Activated CD4-positive, alpha-beta T cell treated with anti-CD3 and anti-CD28 coated beads for 24 hours (primary cell): ENCODE measurements at places on chromosomes 1 and 21.
A peak's percentile ranks its signal among the peaks of the same experiment; 100 is the strongest.

GRCh38 chr1:76857973-76858372 is 9.3 kb upstream of the ST6GALNAC5 start:
- no peak for DNase-seq

DNA sequence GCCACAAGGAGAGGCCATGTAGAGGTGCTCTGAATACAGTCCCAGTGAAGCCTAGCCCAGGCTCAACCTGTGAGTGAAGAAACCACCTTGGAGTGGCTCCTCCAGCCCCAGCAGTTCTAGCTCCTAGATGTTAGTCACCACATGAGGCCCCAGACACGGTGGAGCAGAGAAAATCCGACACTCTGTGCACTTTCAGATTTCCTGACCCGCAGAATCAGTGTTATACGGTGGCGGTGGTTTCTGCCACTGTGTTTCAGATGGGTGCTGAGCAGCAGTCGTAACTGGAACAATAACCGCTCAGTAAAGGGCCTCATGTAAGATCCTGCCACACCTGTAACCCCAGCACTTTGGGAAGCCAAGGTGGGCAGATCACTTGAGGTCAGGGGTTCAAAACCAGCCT is 36.1 kb upstream of the ZBTB8A start:
- no peak for DNase-seq

GRCh38 chr1:108841703-108842102 is 15.2 kb downstream of the AKNAD1 start:
- DNase-seq, result no peak

DNA sequence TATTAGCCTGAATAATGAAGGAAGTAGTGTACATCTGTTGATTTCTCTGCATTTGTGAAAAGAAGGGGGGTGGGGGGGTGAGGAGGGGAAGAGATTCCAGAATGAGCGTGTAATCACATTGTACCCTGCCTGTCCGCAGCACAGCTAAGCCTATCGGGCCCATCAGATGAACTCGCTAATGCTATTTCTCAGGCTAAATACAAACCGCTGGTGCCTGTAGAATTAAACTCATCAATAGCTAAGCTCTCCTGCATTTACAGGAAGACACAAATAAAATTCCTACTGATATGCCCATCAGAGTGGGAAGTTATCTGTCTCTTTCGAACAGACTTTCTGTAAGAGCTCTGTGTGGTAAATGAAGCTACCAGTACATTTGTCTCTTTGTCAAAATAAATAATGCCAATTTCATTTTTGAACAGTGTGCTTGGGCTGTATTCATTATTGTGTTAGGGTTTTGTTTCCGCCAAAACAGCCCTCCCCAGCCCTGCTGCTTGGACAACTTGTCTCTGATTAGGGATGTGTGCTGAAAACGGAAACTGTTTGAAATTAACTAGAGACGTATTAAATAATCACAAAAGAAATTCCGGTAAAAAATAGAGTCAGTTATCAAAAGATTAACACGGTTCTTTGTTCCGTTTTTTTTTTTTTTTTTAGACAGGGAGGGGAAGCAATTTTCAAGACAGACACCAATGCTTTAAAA is 305.4 kb downstream of the TTLL7 start:
- DNase-seq, result no peak

GRCh38 chr1:175714350-175714749 is 29.0 kb downstream of the TNR start:
- DNase-seq, result no peak

GRCh38 chr21:35651196-35651595 is 409.1 kb downstream of the SETD4 start:
- DNase-seq, result no peak

GRCh38 chr1:153217212-153217611 is at the start of gene PRR9:
PRR9 (plus strand) TSS chr1:153217584; CDS start chr1:153218145, 561 bp downstream.
- DNase-seq, result no peak

DNA sequence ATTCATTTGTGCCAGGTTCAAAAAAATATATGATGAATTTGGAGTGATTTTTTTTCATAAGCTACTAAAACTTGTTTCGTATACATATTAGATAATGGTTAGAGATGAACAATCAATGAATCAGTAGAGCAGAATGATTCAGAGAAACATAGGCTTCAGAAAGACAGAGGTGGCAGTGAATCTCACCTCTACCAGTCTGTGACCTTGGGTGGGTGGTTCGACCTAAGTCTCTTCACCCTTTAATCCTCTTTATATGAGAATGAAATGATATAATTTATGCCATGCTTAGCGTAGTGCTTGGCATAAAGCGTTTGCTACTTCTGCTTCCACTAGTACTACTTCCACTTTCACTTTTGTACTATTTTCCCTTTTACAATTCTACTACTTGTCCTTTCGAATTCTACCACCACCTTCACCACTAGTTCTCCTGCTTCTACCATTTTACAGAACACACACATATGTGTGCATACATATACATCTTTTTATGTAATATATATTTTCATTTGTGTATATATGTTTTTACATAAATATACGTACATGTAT is 45.1 kb downstream of the FYB2 start:
- DNase-seq, result no peak

DNA sequence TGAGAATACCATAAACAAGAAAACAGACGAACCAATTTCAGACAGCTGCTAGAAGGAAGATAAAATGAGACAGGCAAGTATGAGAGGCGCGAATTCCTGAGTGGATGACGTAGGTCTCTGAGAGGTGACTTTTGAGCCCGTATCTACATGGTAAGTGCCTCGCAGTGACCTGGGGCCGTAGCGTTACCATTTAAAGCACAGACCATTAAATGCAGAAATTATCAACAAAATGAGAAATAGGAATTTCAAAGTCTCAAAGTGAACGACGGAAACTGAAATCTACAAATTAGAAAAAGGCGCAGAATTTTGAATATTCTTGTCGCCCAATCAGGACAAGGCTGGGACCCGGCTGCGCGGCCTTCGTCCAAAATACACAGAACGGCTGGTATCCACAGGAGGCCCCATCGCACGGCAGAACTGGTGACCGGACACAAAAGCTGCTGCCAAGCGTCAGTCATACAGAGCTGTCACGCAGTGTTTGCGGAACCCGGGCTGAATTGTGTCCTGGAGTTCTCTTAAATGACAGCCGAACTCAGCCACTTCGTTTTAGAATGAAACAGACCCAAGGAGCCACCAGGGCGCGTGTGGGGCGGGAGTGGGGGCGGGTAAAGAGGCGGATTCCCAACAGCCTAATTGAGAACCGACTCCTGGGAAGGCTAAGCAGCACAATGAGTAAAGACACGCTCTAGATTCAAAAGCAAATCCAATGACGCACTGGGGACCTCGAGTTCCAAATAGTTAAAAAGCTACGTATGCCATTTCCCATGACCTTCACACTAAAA is 13.8 kb upstream of the BOLA1 start:
- no peak for DNase-seq

DNA sequence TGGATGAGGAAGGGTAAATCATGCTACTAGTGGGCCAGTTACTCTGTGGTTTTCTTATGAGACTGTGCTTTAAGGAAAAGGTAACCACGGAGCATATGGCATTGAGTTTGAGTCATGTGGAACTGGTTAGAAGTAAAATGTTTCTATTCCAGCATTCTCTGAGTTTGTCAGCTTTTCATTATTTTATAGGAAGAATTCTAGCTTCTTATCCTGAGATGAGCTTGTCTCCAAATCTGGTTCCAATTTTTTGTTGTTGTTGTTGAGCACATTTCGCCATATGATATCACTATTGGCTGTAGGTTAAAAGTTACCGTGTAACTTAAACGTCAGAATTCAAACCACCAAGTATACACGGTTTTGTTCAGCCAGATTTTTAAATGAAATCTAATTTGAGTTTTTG is 69.9 kb downstream of the ATF6 start:
- DNase-seq, result no peak

DNA sequence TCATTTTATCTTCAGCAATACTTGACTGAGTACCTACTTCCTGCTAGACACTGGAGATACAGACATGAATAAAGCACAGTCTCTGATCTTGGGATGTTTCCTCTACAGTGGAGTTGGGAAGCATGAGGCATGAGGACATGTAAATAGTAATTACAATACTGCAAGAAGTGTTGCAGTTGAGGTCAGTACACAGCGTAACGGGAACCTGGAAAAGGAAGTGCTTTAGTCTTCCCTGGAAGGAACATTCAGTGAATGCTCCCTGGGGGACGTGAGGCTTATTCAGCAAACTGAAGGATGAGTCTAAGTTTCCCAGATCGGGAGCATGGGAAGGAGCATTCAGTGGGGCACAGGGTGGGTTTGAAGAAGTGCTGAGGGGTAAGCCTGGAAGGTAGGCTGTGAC is 112.4 kb downstream of the PIK3R3 start:
- no peak for DNase-seq

DNA sequence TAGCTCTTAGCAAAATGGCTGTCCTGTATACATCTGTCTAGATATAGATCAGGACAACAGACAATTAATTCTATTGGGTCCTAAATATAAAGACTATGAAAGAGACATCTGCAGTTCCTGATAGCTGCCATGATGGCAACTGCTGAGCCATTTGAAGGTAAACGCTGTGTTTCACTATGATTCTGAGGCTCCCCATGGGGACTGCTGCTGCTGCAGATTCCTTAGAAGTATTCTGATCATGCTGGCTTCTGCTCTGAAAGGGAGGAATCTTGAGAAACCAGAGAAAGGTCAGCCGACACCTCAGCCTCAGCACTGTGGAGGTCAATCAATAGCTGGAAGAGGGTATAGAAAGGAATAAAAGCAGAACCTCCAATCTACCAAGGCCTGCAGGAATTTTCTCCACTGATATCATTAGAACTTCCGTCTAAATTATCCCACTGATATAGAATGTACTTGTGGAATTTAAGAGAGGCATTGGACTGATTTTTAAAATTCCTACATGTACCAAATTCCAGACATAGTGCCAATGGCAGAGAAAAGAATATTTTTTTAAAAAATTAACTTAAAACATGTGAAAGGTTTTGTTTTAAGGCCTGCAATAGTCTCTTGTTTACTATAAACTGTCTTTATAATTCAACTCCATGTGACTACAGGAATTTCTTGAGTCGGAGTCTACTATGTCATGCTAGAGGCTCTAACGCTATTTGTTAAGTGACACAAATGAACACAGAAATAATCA is 53.2 kb downstream of the DDAH1 start:
- no peak for DNase-seq

- DNase-seq, result no peak
Measured at GRCh38 chr1:44604157-44604955, 69.9 kb downstream of the TMEM53 start.

GRCh38 chr1:198318085-198318484 is 161.3 kb downstream of the NEK7 start:
- DNase-seq, result no peak

DNA sequence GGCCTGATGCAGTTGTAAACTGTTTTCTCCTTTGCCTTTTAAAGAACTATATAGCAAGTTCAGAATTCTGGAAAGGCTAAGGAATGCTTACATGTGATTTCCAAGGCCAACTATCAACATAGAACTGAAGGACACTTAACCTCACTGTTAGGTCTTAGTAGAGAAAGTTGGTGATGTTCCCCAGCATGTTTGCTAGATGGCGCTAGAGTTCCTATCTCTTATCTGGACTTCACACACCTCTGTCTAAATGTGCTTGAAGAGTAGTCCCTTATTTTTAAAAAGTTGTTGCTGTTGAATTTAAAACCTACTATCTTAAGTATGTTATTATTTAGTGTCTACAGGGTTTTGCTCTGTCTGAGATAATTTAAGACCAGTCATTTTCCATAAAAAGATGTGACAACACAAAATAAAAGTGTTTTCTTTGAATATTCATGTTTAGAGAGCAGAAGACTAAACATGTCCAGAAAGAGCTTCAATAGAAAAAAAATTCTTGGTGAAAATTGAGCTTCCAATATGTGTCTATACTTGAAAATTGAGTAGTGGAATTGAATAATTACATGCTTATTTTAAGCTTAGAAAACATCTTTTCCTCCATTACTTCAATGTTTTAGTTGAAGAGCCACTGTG is 237.3 kb downstream of the S1PR1 start:
- no peak for DNase-seq

GRCh38 chr1:172122381-172122780 is 281.1 kb downstream of the DNM3 start:
- no peak for DNase-seq

GRCh38 chr21:17523007-17523451 is 10.2 kb downstream of the CXADR start:
- no peak for DNase-seq

DNA sequence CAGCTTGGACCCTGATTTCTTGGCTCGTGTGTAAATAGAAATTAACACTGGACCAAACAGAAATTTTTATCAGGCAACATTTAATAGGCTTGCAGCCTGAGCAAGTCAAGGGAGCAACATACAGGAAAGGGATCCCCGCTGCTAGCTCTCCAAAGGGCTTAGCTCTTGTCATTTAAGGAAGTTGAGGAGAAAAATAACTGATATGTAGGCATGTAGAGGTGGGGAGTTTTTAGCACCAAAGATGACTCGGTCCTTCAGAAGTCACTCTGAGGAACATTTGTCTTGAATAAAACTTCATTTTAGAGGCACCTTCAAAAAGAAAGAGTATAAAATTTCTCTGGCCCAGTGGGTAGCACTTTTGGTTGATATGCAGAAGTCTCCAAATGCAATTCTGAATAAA is 27.1 kb downstream of the GBP2 start:
- DNase-seq, result no peak

DNA sequence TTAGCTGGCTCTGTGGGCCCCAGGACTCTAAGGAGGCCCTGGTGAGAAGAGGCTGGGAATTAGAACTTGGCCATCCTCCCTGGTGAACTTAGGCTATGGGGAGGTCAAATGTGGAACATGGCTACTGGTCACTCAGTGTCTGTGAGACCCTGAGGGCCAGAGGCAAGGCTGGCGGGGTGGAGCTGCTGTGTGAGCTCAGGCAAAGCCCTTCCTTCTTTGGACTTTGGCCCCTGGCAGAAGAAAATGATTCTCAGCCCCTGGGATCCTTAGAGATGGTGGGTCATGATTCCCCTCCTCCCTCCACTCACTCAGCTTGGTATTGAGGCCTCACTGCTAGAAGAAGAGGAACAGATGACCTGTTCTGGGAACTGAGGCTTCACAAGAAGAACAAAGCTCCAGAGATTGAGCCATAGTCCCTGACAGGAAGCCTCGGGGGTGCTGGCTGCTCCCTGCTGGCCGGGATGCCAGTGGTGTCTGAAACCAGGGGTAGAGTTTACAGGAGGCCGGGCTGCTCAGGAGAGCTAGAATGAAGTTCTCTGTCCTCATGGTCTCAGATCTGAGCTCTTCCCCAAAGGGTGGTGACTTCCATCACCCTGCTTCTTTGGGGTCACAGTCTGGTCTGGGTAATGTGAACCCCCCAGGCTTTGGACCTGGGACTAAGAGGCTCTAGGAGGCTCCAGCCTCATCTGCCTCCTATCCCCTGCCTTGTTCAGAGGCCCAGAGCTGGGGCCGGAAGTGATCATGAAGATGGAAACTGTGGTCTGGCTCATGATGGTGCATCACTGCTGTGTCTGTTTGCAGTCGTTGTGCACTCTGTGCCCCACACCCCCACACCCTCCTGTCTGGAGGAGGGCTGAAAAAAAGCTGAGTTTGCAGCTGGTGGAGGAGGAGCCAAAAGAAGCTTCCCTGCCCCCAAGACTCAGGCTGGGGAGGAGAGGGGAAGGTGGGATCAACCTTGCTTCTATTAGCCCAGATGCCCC is 905 bp downstream of the BTBD19 start:
- DNase-seq, result peak; percentile 74

DNA sequence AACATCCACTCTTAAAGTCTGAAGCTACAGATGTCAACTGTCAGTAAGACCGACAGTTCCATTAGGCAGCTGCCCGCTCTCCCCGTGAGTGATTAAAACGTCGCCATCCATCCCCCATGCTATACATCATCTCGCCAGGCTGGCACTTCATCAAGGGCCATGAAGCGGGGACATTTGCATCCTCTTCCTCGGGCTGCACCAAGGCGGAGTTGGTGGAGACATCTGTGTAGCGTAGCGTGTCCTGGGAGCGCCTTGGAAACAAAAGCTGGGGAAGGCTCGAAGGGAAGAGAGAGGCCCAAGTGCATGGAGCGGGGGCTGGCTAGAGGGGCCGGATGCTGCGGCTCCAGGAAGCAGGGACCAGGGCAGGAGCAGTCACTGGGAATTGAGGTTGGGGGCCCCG is 250.1 kb downstream of the KAZN start:
- DNase-seq, result no peak
